ENCODE measurements at places on chromosomes 1 and 21.

DNA sequence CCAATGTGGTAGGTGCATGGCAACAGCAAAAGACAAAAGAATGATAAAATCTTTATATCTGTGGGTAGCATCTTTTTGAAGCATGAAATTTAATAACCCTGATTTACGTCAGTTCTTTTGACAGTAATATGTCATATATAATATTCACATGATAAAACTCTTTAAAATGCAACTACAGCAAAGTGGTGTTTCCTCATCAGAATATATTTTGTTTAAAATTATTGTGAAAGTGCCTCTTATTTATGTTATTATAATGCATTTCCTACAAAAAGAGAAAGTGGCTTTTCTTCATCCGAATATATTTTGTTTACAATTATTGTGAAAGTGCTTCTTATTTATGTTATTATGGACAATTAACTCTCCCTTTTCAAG is 46.9 kb upstream of the EEIG2 start:
- no peak for DNase-seq

DNA sequence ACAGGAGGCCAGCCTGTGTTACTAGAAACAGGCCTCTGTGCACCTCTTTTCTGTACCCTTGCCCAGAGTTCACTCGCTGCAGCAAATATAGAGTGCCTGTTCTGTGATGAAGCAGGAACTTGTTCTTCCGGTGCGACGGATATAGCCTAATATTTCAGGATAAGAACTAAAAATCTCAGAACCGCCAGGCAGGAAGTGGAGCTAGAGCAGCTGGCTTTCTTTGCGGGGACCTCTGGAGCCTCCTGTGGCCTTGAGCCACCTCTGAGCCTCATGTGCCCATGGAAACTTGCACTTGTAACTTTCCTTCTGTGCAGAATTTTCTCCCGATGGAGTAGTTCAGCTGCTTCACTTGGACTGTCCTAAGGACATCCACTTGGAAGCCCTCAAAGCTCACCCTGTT is 44.5 kb upstream of the VAMP3 start:
- DNase-seq = no peak

DNA sequence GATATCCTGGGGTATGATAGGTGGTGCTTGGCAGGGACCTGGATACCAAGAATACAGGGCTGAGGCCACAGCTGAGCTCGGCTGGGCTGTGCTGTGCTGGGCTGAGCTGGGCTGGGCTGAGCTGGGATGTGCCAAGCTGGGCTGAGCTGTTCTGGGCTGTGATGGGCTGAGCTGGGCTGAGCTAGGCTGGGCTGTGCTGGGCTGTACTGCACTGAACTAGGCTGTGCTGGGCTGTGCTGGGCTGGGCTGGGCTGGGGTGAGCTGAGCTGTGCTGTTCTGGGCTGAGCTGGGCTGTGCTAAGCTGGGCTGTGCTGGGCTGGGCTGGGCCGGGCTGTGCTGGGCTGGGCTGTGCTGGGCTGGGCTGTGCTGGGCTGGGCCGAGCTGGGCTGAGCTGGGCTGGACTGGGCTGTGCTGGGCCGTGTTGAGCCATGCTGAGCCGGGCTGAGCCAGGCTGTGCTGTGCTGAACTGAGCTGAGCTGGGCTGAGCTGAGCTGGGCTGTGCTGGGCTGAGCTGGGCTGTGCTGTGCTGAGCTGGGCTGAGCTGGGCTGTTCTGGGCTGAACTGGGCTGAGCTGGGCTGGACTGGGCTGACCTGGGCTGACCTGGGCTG is 94.7 kb upstream of the ACTRT2 start:
- no peak for DNase-seq

DNA sequence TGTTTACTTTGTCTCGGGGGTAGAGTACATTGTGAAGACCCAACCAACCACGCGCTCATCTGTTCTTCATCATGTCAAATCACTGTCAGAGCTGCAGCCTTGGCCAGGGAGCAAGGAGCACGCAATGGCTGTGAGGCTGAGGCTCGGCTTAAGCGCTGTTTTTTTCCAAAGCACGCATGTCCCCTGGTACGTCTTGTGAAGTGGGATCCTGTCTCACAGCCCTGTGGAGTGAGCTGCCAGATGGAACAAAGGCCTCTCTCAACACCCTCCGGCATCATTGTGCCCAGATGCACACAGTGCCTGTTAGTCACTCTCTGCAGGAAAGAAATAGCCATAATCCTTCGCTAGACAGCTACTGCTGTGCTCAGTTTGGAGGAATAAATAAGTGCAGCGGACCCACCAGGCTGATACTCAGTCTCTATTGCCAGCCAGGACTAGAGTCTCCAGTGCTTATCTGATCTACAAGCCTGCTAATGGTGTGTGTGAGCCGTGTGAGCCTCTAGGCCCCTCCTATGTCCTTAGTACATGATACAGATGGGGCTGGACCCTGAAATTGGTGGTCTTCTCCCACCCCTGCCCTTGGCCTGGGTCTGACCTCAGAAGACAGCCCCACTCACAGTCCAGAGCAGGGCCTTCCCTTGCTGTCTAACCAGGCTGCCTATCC is 91.3 kb upstream of the COA6 start:
- DNase-seq = no peak

DNA sequence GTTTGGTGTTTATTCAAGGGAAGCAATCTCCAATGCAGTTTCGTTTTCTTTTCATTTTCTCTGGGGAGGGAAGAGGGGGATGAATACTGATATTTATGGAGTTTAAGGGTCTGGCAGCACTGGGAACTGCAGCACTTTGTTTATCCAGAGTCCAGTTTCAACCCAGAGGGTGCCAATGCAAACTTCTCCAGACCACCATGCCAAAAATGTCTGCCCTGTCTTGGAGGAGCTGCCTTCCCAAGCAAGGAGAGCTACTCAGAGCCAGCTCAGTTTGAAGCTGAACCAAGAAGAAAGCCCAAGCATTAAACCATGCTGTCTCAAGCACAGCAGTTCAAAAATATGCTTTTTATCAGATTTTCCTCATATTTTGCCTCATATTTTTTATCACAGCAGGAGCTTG is 589.7 kb downstream of the LMO4 start:
- DNase-seq = no peak

DNA sequence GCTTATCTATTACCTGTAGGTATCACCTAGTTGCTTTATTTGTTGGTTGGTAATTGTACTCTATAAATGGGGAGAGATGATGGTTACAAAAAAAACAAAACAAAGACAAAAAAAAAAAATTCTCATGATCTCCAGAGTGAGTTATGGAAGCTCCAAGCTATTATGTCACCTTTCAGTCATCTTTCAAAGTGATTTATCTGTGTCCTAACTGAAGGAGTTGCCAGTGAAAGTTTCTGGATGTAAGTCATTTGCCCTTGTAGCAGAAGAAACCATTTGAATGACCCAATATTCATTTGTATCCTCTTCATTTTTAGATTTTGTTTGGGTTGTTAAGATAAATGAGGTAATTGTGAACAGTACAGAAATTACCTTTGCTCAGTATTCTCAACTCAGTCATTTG is 3.6 kb downstream of the SLC35F3 start:
- DNase-seq = no peak

DNA sequence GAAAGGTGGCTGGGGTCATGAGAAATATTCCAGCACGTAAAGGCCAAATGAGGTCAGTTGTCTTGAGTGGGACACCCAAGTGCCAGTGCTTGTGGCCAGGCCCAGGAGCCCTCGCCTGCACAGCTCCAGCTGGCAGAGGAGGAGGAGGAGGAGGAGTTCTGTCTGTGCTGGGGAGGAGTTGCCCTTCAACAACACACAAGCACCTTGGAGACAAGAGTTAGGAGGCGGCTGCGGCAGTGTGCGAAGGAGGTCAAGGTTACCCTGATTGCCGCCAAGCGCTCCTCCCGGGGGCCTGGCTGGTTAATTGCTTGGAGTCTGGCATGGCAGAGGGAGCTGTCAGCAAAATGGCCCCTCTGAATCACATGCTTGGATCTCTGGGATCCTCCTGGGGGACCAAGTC is 45.1 kb downstream of the GRIK3 start:
- DNase-seq = no peak
